ENCODE measurements at places on chromosomes 11 and 22. TPM values are rescaled to one million over a fixed set of nuclear protein-coding genes. Genes with fewer than 3 reads are reported as not detected.

Gene DDI1
- not detected for polyA plus RNA-seq

Gene RFPL2
- polyA plus RNA-seq, result 0.32 TPM

Gene P4HA3
- polyA plus RNA-seq, result 1.7 TPM

DNA sequence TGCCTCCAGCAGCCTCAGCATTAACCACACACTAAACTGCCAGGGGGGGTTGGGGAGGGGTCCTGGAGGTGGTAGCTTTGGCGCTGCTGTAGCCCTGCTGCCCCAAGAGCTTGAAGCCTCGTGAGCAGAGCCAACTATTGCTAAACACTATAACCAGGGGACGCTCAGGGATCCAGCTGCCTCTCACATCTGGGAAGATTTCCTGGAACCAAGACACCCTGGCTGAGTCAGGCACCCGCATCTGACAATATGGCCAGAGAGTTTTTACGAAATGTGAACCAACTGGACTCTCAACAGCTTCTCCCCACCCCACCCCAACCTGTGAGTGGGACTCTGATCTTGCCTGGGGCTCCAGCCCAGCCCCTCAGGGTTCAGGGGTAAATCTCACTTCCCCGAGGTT is 14.3 kb downstream of the C1QTNF6 start:
- no peak for DNase-seq

Gene EP300
- 68.1 TPM for polyA plus RNA-seq

Gene KRTAP5-11
- not detected for polyA plus RNA-seq

Gene KRTAP5-1
- polyA plus RNA-seq, result 0.56 TPM

- no peak for DNase-seq
These were observed 26.0 kb downstream of the SERPINH1 start for GRCh38 chr11:75588051-75588481.

GRCh38 chr11:121499405-121499804 is 46.6 kb upstream of the SORL1-AS1 start:
- DNase-seq, result no peak

GRCh38 chr11:92632495-92632894 is 337.0 kb upstream of the MTNR1B start:
- no peak for DNase-seq

DNA sequence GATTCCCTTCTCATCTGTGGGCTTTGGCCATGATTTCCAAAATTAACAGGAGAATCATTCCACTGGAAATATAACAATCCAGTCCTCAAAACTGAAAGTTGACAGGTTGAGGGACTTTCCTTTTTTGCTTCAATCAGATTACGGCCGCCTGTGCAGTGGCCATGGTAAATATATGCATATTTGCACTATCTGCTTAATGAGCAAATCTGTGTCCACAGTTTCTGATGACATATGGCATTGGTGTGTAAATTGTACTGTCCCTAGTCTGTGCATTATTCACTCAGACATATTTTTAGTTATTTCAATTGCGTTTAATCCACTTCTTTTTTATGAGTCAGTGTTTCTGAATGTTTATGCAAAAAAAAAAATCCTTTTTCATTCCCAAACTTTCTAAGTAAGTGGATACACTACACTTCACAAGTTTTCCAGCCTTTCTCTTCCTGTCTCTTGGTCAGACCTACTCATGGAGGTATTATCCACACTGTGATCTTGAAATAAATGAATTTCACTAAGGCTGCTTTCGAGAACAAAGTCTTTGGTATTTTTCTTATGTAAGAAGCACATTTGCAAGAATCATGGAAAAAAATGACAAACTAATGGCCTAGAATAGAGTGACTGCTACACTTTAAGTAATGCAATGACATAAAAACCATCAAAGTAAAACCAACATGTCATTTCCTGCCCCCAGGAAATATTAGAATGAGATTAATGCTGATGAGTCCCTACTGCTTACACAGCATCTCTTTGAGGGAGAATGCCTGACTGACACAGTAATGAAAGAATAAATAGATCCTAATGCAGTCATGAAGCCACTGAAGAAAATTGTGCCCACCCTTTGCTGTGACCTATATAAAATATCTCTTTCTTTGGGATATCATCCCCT is 76.4 kb upstream of the MTNR1B start:
- DNase-seq, result no peak

GRCh38 chr11:115964091-115964490 is 459.9 kb upstream of the CADM1 start:
- no peak for DNase-seq

DNA sequence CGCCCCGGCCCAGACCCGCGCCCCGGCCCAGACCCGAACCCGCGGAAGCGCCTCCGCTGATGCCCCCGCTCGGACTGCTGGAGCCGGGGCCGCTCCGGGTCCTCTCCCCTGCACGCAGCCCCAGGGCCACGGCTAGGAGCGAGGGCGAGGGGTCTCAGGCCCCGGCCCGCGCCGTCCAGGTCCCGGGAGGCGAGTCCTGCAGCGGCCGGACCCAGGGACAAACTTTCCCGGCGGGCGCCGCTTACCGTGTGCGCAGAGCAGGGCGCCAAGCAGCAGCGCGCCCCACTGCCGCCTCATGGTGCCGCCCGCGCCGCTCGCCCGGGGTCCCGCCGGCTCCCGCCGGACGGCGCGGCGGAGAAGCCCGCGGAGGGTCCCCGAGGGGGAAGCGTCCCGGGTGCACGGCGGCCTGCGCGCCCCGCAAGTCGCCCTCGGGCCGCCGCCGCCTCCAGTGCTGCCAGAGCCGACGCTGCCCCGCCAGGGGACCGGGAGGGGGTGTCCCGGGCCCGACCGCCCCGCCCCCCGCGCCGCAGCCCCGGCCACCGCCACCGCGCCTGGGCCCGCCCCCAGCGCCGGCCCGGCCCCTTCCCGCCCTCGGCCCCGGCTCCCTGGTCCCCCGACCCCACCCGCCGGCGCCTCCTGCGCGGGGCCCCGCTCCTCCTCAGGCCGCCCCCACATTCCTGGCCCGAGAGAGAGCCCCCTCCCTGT is at the start of gene LRP4:
Gene LRP4, minus strand, starts transcription at position 468 of the 705 bp plus-strand sequence. Its CDS starts 171 bp downstream, at position 297.
- DNase-seq, result no peak

Gene LRP5
- 67.5 TPM for polyA plus RNA-seq

All from left renal cortex interstitium (tissue), 4 donors.